Kidney capillary endothelial cell (primary cell): ENCODE measurements at places on chromosomes 1 and 21.

GRCh38 chr1:50251702-50252101 lies 143.0 kb downstream of the ELAVL4 start:
- no peak for DNase-seq

- no peak for DNase-seq
These were observed 420.5 kb downstream of the MATN1 start for GRCh38 chr1:30302858-30303257.

- DNase-seq: no peak
These were observed 14.8 kb downstream of the IBA57 start for GRCh38 chr1:228180271-228180958.

- DNase-seq: no peak
These were observed 47.0 kb upstream of the BCAR3 start for GRCh38 chr1:93728480-93729131.

DNA sequence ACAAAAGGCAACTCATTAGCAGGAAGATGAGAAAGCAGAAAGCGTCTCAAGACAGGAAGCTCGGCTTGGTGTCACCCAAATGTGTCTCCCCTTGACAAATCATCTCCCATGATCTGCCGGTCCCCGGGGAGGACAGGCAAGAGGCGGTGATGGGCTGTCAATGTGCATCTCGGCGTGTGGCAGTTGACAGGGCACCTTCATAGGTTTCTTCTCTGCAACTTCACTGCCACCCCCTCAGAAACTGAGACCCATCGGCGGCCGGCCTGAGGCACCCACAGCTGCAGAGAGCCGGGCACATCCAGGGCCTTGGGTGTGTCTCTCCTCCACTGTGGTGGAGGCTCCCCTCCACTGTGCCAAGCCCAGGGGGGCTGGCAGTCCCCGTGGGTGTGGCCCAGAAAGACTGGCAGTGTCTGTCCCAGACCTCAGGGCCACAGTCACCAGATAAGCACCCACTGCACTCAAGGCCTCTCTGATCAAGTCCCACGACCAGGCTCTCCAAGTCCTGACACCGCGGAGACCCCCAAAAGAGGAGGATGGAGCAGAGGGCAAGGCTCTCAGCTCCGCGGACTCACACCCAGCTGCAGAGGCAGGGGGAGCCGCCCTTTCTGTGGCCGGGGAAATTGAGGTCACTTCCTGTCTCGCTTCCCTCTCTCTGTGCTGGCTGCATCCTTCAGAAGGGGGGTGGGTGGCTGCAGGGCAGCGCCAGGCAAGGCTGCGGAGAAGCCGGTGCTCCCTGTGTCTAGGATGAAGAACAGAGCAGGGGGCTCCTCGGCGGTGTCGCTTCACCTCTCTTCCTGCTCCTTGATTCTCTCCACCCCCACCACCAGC lies 39.6 kb upstream of the LBR start:
- DNase-seq: peak; percentile 65

DNA sequence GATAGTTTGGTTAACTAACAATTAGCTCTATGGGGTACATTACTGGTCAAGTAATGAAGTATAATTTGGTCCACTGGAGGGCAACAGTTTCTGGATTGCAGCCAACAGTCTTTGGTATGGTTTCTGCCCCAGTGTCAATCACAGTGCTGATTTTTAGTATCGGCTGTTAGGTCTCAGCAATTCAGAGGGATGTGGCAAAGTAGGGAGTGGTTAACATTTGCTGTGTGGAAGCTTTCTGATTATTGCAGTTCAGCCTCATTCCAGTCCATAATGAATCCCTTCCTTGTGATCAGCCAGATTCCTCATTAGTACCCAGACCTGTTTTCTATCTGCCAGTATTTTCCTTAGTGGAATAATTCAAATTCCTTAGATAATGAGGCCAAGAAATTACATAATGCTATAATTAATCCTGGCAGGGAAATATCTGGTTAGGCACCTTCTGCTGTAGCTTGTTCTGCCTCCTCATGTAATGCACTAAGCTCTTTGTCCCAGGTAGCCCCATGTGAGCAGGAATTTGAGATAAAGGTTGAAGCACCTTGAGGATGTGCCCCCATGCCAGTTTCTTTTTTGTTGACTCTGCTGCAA lies 14.0 kb downstream of the F3 start:
- DNase-seq: no peak

DNA sequence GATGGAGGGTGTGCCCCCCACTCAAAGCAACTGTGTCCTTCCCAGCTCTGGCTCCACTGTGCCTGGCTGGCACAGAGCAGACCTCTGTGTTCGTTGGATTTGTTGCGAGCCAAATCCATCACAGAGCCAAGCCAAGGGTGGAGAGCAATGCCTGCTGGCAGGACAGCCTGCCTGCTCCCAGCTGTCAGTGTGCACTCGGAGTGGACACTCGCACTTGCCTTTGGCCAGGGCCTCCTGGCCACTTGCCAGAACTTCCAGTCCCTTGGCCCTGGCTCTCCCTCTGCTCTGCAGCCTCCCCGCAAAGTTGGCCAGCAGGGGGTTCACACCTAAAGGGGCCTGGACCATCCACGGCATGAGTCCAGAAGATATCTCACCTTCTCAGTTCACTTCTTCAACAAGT lies 16.4 kb downstream of the HEYL start:
- no peak for DNase-seq

DNA sequence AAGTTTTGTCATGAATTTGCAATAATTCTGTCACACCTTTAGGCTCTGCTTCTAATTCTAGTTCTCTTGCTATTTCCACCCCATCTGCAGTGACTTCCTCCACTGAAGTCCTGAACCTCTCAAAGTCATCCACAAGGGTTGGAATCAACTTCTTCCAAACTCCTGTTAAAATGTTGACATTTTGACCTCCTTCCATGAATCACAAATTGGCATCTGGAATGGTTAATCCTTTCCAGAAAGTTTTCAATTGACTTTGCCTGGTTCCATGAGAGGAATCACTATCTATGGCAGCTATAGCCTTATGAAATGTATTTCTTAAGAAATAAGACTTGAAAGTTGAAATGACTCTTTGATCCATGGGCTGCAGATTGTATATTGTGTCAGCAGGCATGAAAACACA lies 19.7 kb upstream of the SFT2D2 start:
- no peak for DNase-seq

GRCh38 chr1:244102468-244102867 lies 51.4 kb downstream of the ZBTB18 start:
- no peak for DNase-seq

DNA sequence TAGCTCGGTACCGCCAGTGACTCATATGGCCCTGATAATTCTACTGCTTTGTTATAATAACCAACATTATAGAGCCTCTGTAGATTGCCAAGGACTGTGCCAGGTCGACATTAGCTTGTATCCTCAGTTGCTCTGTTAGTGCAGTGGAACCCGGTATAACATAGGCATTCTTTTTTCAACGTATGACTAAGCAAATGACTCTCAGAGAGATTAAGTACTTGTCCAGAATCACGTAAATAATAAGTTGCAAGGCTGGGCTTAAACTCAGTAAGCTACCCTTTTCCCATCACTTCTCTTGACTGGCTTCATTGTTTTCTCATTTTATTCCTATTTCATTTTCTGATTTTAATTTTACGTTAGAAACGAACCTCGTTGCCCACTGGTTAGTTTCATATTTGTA lies 85.1 kb downstream of the UBE4B start:
- DNase-seq: no peak

DNA sequence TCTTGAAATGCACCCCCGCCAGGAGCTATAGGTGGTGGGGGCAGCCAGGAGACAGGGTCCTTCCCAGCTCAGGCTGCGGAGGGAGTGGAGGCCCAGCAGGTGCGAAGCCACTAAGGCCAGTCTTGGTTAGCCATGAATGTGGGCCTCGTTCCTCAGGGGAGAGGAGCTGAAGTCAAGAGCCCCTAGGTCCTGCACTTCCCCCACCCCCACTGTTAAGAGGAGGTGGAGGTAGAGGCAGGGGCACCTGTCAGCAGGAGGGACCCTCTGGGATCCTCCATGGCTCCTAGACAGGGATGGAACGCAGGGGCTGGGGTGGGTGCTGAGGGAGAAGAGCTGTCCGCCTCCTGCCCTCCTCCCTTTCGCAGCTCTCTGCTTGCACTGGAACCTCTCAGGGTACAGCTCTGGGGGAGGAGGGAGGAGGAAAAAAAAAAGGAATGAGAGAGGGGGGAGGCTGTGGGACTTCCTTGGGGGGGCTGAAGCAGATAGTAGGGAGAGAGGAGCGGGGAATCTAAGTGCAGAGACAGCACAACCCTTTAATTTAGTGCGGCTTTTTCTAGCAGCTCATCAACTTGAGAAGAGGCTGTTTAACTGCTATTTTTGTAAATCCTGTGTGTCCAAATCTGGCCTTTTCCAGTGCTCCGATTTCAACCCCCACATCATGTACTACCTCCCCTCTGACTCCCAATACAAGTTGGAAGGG lies 37.0 kb downstream of the MATN1 start:
- DNase-seq: no peak

DNA sequence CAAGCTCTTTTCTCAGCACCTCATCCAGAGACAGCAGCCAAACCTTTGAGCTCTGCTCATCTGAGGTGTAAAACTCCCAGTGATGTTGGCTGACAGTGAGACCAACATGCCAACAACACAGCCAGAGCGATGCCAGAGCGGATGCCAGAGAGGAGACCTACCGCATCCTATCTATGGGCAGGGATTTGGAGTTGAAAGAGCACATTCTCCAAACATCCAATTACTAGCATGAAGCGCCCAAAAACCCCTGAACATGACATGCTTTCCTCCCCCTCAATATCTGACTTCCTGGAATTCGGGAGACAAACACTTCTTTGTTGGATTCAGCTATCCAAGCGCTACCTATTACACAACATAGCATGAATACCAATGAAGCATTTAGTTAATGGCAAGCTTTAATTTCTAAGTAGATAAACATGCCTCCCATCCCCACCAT lies 23.1 kb upstream of the PAXBP1 start:
- no peak for DNase-seq

- no peak for DNase-seq
These were observed 41.9 kb downstream of the BTG3 start for GRCh38 chr21:17570786-17571185.

DNA sequence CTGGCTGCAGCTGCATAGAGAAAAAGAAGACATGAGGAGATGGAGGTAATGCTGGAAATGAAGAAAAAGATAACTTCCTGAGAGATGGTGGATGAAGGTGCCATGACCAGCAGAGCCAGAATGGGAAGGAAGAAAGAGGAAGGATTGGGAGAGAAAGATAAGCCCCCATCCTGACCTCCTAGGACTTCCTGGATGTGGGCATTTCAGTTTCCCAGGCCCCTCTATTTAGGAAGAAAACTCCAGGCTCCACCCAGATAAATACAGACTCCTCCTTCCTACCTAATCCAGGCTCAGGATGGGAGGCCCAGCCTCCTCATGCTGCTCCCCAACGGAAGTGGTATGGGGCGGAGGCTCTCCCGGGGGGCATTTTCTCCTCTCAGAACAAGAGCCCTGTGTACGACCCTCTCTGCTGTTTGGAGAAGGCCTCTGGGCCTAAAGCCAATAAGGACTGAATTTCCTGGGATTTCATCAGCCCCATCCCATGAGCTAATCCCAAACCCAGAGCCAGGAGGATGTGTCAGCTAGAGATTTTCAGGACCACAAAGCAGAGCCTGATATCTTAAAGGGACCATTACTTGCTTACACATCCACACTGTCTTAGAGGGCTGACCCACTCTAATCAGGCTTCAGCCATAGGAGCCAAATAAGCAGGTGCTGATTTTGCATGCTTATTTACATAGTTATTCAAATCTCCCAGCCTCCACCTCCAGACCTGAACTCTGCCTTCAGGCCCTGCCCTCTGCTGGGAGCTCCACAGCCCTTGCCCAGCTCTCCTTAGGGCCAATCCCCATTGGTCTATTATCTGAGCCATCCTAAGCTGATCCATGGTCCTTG lies 5.1 kb upstream of the ARHGEF2 start:
- no peak for DNase-seq

- DNase-seq: no peak
These were observed 24.9 kb upstream of the PODN start for GRCh38 chr1:53037159-53037558.

DNA sequence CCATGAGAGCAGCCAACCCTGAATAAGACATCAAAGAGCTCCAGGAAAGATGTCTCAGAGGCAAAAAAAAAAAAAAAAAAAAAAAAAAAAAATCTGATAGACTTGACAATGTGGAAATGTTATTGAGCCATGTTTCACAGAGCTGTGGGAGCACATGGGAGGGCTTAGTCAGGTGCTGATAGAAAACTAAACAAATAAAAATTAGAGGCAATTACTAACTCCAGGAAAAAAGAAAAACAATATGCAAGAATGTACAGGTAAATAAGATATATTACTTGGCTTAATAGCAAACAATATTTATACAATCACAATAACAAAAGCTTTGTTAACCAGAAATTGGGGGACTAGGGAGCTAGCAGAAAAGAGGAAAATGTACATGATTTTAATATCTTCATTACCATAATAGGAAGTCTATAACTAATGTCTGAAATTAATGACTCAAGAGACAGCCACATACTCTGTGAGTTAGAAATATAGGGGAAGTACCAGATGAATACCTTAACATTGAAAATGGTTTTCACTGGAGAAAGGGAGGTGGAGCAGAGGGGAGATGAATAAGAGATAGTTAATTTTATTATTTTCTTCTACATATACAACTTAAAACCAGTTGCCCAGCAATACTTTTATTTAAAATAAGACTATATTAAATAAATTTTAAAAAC lies 16.9 kb upstream of the RGS16 start:
- no peak for DNase-seq

DNA sequence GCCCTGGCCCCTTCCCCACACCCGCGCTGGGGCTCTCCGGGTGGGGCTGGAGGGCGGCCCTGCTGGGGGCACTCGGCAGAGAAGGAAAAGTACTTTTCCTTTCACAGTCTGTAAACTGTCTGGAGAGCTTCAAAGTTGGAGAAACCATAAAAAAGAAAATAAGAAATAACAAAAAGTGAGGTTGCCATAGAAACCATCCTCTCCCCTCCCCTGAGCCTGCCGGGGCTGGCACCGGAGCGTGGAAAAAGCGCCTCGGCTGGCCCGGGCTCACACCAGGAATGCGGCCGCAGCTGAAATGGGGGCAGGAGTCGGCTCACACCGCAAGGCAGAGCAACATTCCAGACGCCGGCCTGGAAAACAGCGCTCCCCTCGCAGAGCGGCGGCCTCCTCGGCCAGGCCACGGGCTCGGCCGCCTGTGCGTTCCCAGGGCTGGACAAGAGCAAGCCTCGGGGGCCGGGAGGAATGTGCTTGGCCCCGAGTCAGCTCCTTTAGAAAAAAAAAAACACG lies 69.2 kb downstream of the MORN1 start:
- no peak for DNase-seq
